Aorta (tissue), 5 donors: ENCODE measurements at places on chromosomes 2 and 18.

DNA sequence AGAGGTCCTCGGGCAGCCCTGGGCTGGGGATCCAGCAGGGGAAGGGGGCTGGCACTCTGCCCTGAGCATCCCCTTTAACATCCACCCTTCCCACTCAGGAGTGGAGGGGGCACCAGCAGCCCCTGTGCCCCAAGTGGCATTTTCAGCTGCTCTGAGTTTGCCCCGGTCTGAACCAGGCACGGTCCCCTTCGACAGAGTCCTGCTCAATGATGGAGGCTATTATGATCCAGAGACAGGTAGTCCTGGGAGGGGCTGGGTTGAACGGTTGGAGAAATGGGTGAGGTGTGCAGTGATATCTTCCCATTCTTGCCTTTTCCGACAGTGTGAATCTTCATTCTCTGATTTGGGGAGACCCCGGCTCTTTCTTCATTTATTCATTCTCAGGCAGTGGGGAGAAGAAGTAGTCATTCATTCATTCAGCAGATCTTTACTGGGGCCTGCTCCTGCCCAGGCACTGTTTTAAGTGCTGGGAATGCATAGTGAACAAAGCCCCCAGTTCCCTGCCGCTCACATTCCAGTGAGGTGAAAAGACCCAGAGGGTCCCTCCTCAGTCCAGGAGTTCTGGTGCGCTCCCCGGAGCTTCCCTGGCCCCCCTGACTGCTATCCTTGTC is 1.4 kb upstream of the KHK start:
- no peak overlapping the region for H3K27ac ChIP-seq
- H3K27me3 ChIP-seq, result no peaks in the 10 kb centered on the region
- no peak overlapping the region for H3K4me3 ChIP-seq
- peaks cover 2% of the 10 kb centered on the region for H3K36me3 ChIP-seq
- no peak for DNase-seq

- no peak for DNase-seq
- H3K4me3 ChIP-seq, result no peak overlapping the region
- H3K27me3 ChIP-seq, result no peaks in the 10 kb centered on the region
Observed at GRCh38 chr2:3739313-3739712, 35.9 kb downstream of the DCDC2C start.

DNA sequence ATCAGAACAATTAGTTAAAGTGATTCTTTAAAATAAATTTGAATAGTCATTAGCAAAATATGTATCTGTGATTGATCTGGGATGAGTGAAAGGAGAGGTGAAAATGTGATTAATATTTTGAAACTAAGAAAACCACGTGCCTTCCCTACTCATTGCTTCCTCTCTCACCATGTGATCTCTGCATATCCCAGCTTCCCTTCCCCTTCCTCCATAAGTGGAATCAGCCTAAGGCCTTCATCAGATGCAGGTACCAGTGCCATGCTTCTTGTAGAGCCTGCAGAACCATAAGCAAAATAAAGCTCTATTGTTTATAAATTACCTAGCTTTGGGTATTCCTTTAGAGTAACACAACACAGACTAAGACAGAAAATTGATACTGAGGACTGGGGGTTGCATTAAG is 11.2 kb upstream of the STAT1 start:
- H3K36me3 ChIP-seq, result no peaks in the 10 kb centered on the region
- no peak overlapping the region for H3K4me3 ChIP-seq
- no peaks in the 10 kb centered on the region for H3K27me3 ChIP-seq
- no peaks in the 10 kb centered on the region for H3K4me1 ChIP-seq
- no peak overlapping the region for H3K27ac ChIP-seq

- H3K4me1 ChIP-seq, result no peaks in the 10 kb centered on the region
- H3K36me3 ChIP-seq, result no peaks in the 10 kb centered on the region
- DNase-seq, result no peak
- no peaks in the 10 kb centered on the region for H3K27me3 ChIP-seq
Observed at GRCh38 chr2:239668042-239668441, 267.2 kb upstream of the HDAC4 start.

DNA sequence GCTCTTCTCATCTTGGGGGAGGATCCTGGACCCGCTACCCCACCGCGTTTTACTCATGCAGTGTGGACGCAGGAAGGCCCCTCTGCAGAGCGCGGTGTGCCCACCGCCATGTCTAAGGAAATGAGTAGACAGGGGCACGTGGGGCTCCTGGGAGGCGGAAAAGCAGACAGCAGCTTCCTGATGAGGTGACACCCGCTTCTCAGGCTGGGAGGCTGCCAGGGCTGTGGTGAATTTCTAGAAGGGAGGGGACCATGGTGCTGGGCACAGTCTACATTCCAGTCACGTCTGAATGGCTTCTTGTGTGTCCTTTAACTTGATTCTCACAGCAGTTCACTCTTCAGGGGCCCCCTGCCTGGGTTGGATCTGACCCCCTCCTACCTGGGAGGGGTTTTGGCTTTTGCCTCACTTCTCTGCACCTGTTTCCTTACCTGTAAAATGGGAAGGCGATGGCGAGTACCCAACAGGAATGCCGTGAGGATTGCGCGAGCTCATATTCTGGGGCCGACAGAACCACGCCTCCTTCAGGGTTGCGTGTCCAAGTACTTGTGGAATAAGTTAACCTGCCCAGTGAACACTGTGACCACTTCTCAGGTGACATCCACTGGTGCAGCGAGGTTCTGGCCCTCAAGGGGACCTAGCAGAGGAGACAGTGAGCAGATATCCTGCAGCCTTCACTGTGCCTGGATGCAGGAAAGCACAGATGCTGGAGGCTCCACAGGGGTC is 32.3 kb upstream of the MBP start:
- no peaks in the 10 kb centered on the region for H3K4me1 ChIP-seq
- no peak overlapping the region for H3K27ac ChIP-seq
- no peaks in the 10 kb centered on the region for H3K36me3 ChIP-seq

- H3K27ac ChIP-seq, result no peak overlapping the region
- no peaks in the 10 kb centered on the region for H3K27me3 ChIP-seq
- no peaks in the 10 kb centered on the region for H3K4me1 ChIP-seq
- H3K36me3 ChIP-seq, result no peaks in the 10 kb centered on the region
- no peak for DNase-seq
- no peak overlapping the region for H3K4me3 ChIP-seq
Observed at GRCh38 chr2:64743739-64744330, 90.1 kb upstream of the SERTAD2 start.

DNA sequence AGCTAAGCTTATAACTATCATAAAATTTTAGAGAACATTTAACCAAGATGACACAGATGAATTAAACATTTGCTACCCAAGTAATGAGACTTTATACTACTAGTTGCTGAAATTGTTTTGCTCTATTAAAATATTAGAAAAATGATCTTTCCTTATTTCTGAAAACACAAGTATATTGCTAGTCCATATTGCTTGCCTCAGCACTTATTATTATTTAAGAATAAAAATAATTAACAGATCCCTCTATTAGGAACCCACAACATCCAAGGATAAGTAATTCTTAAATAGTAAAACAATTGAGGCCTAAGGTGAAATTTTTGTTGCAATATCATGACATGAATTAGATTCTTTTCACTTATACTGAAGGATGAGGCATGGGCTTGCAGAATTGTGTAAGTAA is 65.2 kb downstream of the CCDC148 start:
- H3K4me1 ChIP-seq, result no peaks in the 10 kb centered on the region
- H3K4me3 ChIP-seq, result no peak overlapping the region
- H3K36me3 ChIP-seq, result no peaks in the 10 kb centered on the region
- no peak overlapping the region for H3K27ac ChIP-seq
- DNase-seq, result no peak
- H3K27me3 ChIP-seq, result peaks cover 1% of the 10 kb centered on the region

DNA sequence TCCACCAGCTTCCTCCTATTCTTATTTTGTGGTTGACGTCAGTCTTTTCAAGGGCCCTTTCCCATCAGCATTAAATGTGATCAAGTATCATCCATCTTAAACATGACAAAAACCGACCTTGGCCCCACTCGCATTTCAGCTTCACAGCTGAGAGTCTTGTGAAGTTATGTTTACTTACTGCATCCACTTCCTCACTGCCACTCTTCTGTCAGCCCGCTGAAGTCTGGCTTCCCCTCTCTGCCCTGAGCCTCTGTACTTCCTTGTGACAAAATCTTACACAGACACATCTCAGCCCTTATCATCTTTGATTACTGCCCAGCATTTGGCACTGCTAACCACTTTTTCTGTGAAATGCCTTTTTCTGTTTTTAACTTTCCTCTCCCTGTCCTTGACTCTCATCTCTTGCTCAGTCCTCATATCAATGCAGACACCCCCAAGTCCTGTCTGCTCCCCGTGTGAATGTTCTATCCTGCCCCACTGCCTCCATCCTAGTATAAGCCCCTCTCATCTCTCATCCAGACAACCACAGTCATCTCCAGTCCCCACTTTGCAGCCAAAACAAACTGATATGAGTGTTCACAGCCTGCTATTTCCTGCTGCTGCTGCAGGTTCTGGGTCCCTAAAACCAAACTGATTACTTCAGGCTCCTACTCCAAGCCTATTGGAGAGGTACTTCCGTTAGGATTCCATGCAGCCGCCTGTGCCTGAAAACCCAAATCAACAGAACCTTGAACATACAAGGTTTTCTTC is 31.4 kb downstream of the FOSL2 start:
- no peaks in the 10 kb centered on the region for H3K27me3 ChIP-seq
- peaks cover 3% of the 10 kb centered on the region for H3K36me3 ChIP-seq
- H3K4me3 ChIP-seq, result no peak overlapping the region
- H3K27ac ChIP-seq, result no peak overlapping the region

DNA sequence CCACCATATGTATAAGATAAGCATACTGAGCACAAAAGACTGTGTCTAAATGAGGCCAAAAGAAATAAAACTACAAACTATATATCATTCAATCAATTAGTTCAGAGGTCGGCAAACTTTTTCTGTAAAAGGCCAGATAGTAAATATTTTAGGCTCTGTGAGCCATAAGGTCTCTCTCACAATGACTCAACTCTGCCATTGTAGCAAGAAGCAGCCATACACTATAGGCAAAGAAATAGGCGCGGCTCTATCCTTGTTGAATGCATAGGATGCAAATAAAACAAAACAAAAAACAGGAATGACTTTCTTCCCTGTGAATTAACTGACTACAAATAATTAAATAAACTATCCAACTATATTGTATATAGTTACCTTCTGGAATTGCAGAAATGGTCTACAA is 8.6 kb upstream of the CCDC88A start:
- H3K4me3 ChIP-seq, result no peak overlapping the region
- peaks cover 2% of the 10 kb centered on the region for H3K4me1 ChIP-seq
- no peak overlapping the region for H3K27ac ChIP-seq
- no peaks in the 10 kb centered on the region for H3K36me3 ChIP-seq

DNA sequence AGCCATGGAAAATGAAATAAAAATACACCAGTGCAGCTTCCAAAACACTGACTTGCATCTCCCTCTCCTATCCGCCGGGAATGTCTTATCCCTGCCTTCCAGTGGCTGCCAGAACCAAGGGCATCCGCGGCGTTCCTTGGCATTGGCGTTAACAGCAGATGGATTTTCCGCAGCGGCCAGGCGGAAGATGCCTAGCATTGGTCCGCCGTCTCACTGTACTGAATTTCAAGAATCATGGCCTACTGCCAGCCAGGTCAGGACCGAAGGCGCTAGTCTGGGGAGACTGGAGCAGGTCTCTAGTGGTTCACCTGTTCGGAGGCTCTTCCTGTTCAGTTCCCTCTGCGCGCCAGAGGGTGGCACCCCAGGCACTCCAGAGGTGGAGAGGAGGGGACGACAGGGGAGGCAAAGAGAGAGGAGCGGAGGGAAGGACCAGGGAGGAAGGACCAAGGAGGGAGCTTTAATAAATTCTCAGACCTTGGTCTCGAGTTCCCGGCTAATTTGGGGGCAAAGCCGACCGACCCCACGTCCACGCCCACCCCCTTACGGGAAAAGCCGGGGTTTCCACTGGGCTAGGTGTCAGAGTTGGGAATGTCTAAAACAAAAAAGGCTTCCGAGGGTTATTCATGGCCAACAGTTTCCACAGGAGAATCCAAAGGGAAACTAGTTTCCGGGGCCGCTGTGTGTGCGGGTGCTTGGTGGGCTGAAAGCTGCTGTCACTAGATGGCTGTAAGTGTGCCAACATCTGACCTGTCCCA is 3.7 kb upstream of the BCL2L11 start:
- H3K4me3 ChIP-seq, result no peak overlapping the region
- no peaks in the 10 kb centered on the region for H3K27me3 ChIP-seq
- peak; percentile 89 for DNase-seq
- no peak overlapping the region for H3K27ac ChIP-seq
